ENCODE measurements at places on chromosomes 4 and X. TPM values are rescaled to one million over a fixed set of nuclear protein-coding genes. Genes with fewer than 3 reads are reported as not detected.

KLF8 gene
- 30.7 TPM for total RNA-seq

AFF2 gene
- total RNA-seq: 12.6 TPM

C1QTNF7 gene
- total RNA-seq: 1.8 TPM

BGN gene
- 29.6 TPM for total RNA-seq

MAGEB10 gene
- not detected for total RNA-seq

INPP4B gene
- total RNA-seq: 9.0 TPM

PPP2R3B gene
- total RNA-seq: 33.2 TPM

PPP2R2C gene
- 10.8 TPM for total RNA-seq

MAGEE2 gene
- total RNA-seq: not detected

GRID2 gene
- total RNA-seq: 1.7 TPM

GPAT3 gene
- total RNA-seq: 53.7 TPM

ABCB7 gene
- total RNA-seq: 29.4 TPM

ARMCX6 gene
- 60.5 TPM for total RNA-seq

FGF5 gene
- total RNA-seq: 0.75 TPM

DAPP1 gene
- 41.8 TPM for total RNA-seq

BTK gene
- total RNA-seq: 0.34 TPM

CXCL3 gene
- 5.2 TPM for total RNA-seq

RHOXF2 gene
- not detected for total RNA-seq

SHISA3 gene
- total RNA-seq: 0.24 TPM

TCEAL2 gene
- total RNA-seq: 2.8 TPM

KCTD8 gene
- total RNA-seq: 0.88 TPM

UGT2A1 gene
- not detected for total RNA-seq

GAGE12G gene
- not detected for total RNA-seq

PRR32 gene
- not detected for total RNA-seq

WNK3 gene
- total RNA-seq: 18.5 TPM

TEX13B gene
- total RNA-seq: not detected

SSX4 gene
- not detected for total RNA-seq

GPR50 gene
- total RNA-seq: 2.1 TPM

GPC4 gene
- total RNA-seq: 69.0 TPM

P2RY4 gene
- total RNA-seq: not detected

CFAP299 gene
- not detected for total RNA-seq

AASDH gene
- 16.7 TPM for total RNA-seq

EDNRA gene
- 37.6 TPM for total RNA-seq

NWD2 gene
- total RNA-seq: 1.5 TPM

MMRN1 gene
- 4.7 TPM for total RNA-seq

RS1 gene
- not detected for total RNA-seq

PNMA6A gene
- 5.4 TPM for total RNA-seq

Data from type B pancreatic cell (in vitro differentiated cells).